ENCODE measurements at places on chromosomes 1 and 21.
A peak's percentile ranks its signal among the peaks of the same experiment; 100 is the strongest.

DNA sequence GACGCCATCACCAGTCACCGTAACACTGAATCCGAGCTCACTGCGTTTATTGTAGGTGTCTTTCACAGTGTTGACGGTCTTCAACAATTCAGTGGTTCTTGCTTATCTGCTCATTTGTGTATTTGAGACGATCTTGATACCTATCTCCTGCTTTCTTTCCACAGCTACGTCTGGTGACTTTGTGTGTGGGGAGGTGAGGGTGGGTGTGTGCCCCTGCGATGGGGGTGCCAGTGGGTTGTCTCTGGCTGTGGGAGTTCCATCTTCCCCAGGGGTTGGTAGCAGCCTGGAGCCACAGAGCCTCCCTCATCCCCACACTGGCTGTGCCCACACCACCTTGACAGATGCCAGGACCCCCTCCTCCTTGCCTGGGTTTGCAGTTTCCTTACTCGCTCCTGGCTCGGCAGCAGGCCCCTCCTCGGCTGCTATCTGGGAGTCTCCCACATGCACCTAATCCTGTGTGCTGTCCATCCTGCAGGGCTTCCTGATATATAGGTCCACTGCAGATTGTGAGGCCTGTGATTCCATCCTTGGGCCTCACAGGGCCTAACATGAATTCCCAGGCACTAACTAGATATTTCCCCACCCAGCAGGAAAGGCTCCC, 6.3 kb upstream of the PARP1 start:
- DNase-seq, result no peak

DNA sequence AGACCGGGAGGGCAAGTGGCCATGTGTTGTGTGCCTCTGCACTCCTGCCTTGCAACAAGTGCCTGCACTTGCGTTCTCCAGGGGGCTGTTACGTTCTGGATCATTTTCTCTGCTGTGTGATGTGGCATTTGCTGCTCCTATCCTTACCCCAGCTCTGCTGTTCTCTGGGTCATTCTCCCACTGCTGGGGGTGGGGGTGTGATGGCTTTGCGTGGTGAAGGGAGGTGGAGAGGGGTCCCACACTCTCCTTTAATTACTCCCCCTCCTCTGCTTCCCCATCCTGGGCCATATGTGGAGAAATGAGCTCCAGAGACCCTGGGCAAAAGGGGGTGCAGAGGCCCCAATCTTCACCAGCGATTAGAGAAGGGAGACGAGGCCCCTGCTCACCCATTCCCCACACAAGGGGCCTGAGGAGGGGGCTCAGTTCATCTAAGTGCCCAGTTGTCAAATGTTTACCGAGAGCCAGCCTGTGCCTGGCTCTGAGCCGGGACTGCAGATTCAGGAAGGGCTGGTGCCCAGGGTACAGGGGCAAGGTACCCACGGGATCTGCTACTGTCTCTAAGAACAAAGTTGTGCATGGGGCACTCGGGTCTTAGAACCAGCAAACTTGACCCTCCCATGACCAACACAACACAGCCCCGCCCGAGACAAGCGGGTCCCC, 355.4 kb downstream of the PTPRU start:
- no peak for DNase-seq

DNA sequence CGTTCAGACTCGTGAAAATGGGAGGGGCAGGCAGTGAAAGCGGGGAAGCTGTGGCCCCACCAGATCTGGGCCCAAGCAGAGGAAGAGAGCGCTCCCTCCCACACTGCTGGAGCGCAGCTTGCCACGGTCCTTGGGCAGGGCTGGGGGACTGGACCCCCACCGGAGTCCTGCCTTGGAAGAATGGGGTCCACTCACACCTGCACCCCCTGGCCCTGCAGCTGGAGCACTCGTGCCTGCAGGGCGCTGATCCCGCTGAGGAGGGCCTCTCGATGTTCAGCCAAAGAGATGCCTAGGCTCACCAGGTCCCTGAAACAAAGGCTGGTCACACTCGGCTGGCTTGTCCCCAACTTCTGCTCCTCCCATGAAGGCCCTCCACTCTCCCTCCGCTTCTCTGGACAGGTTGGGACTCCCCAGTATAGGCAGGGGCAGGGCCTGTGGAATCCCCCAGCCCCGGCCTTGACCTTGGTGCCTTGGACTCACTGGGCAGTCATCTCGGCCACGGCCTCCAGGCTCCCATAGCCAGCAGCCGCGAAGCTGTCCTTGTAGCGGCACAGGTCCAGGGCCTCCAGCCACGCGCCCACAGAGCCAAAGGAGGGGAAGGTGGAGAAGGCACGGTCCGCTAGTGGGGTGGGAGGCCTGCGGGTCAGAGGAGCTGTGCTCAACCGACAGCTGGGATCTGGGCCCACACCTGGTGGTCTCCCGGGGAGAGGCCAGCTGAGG, 26.0 kb downstream of the CDCA8 start:
- DNase-seq, result no peak

GRCh38 chr1:18541046-18541795, 60.5 kb downstream of the KLHDC7A start:
- no peak for DNase-seq

DNA sequence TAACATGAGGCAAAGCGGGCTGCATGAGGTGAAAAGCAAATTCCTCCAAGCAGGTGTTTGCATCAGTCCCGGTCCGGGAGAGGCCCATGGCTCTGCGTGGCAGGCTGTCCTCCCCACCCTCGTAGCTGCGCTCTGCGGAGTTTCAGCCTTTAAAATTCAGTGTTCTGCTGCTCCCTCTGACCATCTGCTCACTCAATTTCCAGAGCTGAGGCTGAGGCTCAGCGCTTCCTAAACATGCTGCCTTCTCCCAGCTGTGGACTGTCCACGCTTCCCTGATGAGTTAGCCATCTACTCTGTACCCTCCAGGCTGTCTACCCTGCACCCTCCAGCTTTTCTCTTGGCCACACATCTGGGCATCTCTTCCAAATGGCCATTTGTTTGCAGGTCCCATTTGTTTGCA, 87.7 kb downstream of the KCNJ6 start:
- DNase-seq, result no peak

DNA sequence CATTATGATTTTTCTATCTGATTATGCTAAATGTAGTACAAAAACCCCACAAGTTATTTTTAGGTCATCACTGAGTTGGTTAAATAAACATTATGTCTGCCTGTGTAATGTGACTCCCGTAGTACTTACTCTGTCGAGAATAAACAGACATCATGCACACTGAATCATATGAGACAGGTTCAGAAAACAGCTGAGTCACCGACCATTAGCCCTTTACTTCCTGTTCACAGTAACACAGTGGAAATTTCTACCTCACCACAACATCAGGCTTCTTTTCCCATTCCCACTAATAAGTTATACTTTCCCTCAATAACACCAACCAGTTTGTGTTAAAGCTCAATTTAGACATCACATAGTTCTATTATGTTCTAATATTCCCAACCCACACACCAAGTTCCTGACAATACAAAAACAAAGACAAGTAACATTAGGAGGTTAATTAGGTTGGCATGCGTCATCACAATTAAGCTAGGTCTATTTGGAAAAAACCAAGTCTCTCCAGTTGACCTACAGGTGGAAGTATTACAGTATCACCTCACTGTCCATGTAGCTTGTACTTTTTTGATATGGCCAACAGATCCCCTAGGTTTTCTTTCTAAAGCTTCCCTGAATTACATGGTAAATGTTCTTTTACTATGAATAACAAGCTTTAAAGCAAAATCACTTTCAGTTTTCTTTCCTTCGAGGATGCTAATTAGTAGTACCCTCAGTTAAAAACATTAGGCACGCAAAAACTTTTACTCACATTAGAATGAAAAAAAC, 154.2 kb downstream of the EIF4G3 start:
- DNase-seq, result no peak

GRCh38 chr1:6545276-6546112, 8.8 kb downstream of the NOL9 start:
- no peak for DNase-seq

DNA sequence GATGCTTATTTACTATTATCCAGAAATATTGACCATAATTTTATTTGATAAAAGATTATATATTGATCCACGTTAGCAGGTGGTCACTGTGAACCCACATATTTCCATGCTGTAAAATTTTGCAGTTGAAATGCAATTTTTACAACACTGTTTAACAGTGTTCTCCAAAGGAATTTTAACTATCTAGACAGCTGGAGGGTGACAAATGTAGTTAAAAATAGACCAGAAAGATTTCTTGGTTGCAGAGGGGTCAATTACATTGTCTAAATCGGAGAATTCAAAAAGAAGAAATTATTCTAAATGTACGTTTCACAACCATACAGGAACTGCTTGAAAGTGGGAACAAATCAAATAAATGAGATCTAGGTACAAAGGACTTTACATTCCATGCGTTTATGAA, 625.2 kb upstream of the NCAM2 start:
- no peak for DNase-seq

DNA sequence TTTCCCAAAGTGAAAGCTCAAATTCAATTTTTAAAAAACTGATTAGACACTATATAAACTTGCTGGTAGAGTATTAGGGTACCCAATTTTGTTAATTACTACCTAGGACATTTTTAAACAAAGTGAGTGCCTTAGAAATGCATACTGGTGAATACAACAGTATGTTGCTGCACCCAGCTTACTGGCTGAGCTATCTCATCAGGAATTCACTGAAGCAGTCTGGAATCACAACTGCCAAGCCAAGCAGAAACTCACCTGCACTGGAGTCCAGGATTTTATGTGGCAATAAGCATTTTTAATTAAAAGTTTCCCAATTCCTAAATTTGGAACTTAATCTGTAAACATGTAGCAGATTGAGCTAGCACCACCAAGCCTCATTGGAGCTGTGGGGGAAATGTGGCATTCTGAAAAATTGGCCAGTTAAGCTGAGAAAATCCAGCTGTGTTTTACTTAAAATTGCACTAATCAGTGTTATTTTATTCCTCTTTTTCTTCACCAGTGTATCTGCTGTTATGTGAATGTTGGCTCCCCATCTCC, 61.8 kb downstream of the CLEC20A start:
- no peak for DNase-seq

DNA sequence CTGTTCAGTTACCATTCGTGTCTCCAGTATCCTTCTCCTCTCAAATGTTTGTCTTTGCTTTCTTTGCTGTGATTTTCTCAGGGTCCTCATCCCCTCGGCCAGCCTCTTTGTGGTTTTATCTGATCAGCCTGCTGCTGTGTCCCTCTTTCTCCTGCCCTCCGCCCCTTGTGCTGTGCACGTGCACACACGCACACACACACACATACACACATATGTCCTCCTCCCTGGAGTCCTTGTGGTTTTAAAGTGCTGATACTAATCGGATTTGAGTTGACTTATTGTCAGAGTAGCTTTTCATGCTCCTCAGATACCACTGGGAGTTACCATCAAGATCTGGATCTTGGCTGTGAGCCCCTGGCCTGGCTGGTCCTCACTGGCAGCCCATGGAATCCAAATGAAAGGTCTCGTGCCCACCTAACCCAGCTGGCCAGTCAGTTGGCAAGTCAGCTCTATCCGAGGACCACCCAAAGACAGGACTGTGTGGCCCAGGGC, 34.1 kb downstream of the QSOX1 start:
- no peak for DNase-seq

GRCh38 chr1:31938184-31938975, at the start of gene PTP4A2:
PTP4A2 (minus strand) TSS chr1:31938368; CDS start chr1:31919065, 19,303 bp downstream.
- peak; percentile 68 for DNase-seq

DNA sequence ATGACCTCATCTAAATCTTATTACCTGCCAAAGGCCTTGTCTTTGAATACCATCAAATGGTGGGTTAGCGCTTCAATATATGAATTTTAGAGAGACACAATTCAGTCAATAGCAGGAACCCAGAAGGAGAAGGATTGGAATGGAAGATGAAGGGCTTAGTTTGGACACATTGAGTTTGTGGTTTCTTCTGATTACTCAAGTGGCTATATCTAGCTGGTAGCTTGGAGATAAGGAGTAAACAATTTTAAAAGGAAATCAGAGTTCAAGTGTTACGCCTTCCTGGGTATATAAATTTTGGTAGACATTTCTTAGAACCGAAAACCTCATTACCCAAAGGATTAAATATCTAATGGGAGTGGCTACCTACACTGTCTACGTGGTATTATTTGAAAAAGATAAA, 80.2 kb downstream of the RGS2 start:
- no peak for DNase-seq

DNA sequence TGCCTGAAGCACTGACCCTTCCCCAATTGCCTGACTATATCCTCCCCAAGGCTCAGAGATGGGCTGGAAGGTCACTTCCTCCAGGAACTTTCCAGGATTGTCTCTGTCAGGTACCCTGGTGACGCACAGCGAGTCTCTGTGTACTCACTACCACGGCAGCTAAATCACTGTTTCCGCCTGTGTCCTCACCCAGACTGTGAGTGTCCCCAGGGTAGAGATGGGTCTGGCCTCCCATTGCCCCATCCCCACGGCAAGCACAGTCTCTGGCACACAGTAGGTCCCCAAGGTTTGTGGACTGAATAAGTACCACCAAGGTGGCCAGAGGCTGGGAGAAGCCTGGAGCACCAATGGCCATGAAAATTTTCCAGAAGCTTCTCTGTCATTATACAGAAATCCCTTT, 93.8 kb upstream of the RUNX3 start:
- no peak for DNase-seq

DNA sequence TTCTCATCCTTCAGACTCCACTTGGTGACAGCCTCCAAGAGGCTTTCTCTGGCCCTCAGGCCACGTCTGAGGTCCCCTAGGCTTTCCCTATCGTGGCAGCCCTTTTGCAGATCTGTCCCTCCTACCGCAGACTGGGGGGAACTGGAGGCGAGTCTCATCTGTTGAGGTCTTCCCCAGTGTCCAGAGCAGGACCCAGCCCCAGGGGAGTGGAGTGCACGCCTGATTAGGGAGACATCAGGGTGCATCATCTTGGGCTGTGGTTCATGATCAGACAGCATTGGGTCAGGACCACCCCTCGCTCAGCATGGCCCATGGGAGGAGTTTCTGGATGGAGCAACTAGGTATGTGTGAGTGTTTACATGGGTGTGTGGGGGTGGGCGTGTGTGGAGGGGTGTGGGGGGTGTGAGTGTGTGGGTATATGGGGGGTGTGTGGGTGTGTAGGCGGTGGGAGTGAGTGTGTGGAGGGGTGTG, 8.5 kb upstream of the MATN1 start:
- DNase-seq, result no peak

- peak; percentile 12 for DNase-seq
Measured at GRCh38 chr1:74689621-74690363, 16.2 kb upstream of the ERICH3 start.

DNA sequence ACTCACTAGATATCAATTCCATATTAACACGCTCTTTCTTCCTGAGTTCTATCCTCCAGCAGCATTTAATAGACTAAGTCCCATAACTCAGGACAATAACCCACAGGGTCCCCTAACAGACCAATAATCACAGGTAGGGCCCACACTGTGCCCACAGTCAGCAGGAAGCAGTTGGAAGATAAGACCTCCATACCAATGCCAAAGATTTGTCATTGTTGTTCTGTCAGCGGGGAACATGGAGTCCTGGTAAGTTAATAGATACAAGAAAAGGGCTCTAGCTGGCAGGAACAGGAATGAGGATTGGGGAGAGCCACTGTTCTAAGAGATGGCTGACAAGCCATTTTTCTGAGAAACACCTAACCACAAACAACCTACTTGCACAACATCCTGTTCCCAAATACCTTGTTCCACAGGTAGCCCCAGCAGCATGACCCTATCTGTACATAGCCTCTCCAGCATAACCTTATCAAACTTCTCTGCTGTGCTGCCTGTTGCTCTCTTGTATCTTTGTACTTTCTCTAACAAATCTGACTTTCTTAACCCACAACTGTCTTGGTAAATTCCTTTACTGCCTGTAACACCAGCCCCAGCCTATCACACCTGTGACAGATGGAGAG, 142.0 kb upstream of the KCNJ15 start:
- DNase-seq, result no peak

GRCh38 chr1:222420633-222421032, 127.3 kb downstream of the HHIPL2 start:
- DNase-seq, result peak; percentile 9

GRCh38 chr1:61289232-61290098, 207.1 kb downstream of the NFIA start:
- no peak for DNase-seq
